ENCODE measurements at places on chromosomes 12 and 14.

GRCh38 chr14:96851694-96852381, 54.7 kb downstream of the VRK1 start:
- no peak for DNase-seq

DNA sequence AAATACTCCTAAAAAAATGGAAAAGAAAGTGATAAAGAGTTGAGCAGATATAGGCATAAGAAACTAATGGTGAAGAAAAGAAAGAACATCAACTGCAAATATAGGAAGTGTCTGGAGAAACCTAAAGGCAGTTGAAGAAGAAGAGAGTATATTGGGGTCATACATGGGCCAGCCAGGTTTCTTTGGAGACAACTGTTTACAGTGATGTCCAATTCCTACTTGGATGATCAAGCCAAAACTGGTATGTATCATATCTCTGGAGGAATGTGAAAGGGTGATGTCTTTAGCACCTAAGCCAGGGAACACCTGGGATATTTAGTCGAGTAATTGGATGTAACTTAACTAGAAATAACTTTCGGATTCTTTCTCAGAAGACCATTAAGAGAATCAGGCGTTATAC, 129.3 kb upstream of the FLRT2 start:
- no peak for DNase-seq

DNA sequence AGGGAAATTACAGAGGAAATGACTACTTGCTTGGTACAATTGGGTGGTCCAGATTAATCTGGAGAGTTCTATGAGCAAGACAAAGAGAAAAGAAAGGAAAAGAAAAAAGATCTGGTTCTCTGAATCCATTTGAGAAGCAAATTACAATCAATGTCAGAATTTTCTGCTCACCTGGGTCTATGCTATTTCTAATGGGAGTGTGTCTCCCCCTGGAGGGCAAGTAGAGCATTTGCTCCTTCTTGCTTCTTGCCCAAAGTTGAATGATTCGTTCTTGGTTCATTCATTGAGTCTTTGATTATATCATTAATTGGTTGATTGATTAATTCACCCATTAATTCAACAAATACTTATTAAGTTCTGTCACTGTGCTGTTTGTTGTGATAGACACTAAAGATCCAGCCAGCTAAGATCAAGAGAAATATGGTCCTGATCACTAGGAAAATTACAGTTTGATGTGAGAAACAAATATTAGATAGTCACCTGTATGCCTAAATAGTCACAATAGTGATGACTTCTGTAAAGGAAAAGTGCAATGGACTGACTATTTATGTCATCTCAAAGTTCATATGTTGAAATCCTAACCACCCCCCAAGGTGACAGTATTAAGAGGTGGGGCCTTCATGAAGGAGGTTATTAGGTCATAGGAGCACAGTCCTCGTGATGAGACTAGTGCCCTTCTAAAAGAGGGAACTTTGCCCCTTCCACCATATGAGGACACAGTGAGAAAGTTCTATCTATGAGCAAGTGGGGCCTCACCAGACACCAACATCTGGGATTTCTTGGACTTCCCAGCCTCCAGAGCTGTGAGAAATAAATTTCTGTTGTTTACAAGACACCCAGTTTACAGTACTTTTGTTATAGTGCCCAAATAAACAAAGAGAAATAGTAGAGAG, 8.0 kb upstream of the ASB8 start:
- no peak for DNase-seq

- no peak for DNase-seq
Measured at GRCh38 chr12:111635524-111635923, 36.4 kb upstream of the ATXN2 start.

GRCh38 chr12:82883394-82884355, 197.0 kb downstream of the TMTC2 start:
- DNase-seq, result no peak

DNA sequence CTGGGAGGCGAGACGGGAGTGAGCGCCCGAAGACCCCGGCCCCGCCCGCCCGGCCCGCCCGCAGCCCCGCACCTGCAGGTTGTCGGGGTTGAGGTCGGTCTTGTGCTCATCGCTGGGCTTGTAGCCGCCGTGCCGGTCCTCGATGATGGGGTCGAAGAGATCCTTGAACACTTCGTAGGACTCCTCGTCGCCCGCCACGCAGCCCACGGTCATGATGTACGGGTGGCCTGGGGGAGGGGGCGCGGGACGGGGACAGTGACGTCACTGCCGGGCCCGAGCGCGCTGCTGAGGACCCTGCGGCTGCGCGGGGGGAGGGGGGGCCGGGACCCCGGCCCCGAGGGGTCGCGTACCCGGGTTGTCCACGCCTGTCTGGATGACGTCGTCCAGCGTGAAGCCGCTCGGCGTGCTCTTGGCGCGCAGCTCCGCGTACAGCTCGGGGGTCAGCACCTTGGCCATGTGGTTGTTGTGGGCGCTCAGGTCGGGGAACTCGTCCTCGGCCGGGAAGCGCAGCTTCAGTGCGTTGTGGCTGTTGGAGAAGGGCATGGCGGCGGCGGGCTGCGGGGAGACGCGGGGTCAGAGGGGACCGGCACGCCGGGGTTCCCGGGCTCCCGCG, 573 bp downstream of the CKB start:
- DNase-seq, result no peak

DNA sequence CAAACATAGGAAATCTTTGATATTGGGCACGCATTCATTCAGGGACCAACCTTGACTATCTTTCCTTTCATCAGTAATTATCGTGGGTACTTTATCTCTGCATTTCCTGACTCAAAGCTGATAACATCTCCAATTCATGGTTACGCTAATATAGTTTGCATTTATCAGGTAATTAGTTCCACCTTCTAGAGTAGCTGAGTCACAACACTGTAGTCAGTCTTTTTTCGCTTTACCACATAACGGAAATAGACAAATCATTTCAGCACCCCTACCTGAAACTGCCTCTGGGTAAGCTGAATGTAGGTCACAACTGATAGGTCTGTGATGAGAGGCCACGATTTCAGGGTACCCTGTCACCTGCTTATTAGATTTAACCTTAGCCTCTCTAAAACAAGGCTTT, 36.7 kb upstream of the IL22 start:
- DNase-seq, result no peak

GRCh38 chr12:88471331-88472045, 108.8 kb downstream of the KITLG start:
- no peak for DNase-seq

- DNase-seq, result no peak
Measured at GRCh38 chr12:508145-508544, 48.4 kb downstream of the B4GALNT3 start.

DNA sequence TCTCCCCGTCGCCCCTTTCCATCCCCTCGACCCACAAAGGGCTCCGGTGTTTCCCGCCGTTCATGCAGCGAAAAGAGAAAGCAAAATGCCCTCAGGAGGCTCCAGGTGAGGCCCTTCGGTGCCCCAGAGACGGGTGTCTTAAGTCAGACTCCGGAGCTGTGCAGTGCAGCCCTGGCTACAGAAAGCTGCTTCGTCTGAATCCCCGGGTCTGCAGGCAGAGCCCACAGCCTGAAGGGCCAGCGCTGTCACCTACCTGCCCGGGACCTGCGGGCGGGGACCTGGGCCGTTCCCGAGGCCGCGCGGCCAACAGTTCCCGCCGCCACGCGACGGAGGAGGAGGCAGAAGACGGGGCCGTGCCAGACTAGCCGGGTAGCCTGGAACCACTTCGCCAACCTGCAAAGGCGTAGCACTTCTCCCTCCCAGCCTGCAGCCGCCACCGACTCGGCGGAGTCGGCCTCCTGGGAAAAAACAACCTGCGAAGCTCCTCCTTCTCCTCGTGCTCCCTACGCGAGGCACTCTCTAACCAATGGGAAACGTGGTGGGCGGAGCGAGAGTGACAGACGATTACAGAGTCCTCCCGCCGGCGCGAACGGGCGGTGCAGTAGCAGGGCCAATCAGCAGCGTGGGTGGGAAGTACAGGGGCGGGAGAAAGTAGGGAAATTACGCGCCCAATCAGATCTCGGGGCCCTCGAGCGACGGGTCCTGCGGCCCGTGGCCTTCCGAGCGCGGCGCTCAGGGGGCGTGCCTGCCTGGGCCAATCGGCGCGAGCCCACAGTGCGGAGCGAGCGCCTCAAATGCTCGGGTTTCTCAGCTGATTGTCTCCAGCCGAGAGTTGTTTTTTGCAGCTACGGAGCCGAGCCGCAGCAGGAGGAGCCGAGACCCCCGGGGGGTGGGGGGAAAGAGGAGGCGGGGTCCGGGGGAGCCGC, at the start of the genes GPR137C and TXNDC16:
Gene GPR137C, plus strand, starts transcription at position 774 of the 926 bp plus-strand sequence. CDS start 312 bp downstream, outside the sequence.
Gene TXNDC16, minus strand, starts transcription at position 443 of the 926 bp plus-strand sequence. CDS start 8,948 bp downstream, outside the sequence.
- peak; percentile 99 for DNase-seq

GRCh38 chr12:43444940-43445564, 107.0 kb downstream of the ADAMTS20 start:
- DNase-seq, result peak; percentile 22

- no peak for DNase-seq
Measured at GRCh38 chr12:89892436-89892835, 183.8 kb upstream of the ATP2B1 start.

DNA sequence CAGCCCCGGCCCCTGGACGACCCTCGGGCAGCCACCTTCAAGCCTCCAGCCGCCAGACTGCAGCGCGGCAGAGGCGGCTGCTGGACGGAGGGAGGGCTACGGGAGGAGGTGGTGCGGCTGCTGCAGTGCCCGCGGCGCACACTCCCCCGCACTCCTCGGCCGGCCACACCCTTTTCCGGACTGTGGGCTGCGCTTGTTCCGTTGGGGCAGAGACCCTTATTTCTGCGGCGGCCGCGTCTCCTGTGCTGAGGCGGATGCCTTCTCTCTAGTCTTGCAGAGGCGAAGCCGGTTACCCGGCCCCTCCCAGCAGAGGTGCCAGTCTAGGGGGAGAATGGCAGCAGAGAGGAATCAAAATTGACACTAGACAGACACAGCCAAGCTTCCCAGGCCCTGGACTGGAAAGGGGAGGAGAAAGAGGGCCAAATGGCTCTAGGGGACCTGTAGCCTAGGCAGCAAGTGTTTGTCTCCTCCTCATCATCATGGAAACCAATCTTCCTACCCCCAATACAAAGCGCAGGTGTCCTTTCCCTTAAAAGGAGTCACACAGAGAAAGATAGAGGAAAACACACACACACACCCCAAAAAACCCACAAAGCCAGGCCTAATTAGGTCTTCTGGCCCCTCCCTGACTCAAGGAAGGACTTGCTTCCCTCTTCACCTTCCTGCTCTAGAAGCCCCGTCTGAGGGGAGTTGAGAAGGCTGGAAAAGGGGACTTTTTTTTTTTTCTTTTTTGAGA, 1.3 kb downstream of the ESYT1 start:
- peak; percentile 44 for DNase-seq

DNA sequence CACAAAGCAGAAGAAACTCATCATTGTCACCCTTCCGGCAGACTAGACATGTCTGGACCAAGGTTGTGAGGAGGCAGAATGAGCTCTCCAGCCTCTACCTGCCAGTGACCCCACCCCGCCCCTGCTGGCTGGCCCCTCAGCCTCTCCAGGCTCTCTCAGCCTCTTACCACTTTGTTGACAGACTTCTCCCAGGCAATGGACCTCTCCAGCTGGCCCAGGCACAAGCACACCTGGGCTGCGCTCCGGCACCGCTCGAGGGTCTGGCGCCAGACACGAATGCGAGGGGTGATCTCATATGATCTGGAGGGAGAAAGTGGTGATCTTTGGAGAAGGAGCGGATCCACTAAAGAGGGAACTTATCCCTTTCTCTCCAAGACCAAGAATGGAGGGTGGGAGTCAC, 30.3 kb downstream of the BAZ2A start:
- no peak for DNase-seq

DNA sequence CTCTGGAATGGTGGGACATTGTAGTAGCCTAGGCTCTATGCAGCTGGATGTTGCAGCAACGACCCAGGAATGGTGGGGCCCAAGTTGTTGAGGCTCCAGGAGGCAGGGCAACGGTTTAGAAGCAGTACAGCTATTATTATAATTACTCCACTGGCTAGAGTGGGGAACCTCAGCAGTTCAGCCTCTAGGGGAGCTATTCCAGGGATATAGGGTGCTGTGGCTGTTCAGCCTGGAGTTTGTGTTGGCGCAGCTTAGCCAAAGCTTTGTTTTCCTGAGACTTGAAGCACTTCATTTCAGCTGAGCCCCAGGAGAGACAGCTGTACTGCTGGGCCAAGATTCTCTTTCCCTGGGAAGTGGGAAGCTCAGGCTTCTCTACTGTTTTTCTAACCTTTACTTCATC, 1023.0 kb upstream of the ATXN7L3B start:
- no peak for DNase-seq

DNA sequence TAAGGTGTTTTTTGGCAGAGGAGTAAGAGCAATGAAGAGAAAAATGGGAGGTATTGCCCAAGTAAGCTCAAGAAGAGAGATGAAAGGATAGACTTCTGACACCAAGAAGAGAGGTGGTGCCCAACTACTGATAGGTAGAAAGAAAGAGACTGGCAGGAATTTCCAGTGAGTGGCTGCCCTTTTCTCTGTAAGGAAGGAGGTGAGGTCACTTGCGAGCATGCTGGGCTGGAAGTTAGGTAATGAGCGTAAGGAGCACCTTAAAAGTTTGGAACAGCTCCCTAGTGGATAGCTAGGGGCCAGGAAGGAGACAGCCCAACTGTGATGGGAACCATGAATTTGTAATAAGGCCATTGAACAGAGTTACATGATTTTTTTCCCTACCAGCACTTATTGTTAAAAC, 127.0 kb downstream of the ANO6 start:
- no peak for DNase-seq

DNA sequence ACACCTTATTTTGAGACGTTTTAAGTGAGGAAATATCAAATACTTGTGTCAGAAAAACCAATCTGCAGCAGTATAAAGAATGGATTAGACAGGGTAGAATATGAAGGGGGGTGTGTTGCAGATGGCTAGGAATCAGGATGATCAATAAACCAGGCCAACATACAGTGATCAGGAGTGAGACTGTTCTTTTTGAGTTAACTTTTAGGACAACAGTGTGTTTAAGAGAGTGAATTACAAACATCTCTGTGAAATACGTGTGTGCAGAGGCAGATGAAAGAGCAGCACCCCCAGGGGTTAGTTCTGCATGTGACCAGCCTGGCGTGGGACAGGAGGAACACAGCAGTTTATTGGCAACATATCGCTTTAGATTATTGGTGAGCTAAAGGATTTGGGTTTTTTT, 10.6 kb upstream of the NRDE2 start:
- no peak for DNase-seq

DNA sequence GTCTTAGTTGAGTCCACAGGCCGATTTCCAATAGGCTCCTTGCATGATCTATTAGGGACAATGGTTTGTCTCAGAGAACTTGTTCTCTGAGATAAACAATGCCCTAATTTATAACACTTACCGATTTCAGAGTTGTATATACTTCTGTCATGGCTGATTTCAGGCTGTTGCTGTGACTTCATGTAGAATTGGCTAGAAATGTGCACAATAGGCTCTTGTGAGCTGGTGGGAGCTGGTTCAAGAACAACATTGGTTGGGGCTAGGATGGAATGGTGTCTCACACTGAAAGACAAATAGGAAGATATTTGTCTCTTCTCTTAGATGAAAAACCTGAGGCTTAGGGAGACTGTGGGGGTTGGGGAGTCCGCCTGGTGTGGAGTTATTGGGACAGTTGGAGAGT, 6.7 kb upstream of the KRT86 start:
- no peak for DNase-seq

GRCh38 chr12:22855456-22855855, 230.5 kb downstream of the ETNK1 start:
- DNase-seq, result no peak

DNA sequence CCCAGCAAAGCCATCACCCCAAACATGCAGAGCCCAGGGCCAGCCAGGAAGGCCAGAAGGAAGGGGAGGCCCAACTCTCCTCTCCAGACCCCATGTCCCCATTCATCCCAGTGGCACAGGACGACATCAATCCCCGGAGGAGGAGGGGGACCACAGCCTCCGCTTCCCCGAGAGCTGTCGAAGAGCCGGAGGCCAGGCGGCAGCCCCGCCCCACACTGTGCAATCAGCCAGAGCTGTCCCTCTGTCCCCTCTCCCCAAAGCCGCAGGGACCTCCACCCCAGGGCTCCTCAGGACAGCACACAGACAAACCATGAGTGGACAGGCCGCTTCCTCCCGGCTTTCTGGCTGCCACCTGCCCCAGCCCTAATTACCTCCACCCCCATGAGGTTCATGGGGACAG, 16.8 kb downstream of the RAB35 start:
- DNase-seq, result no peak

Data from stimulated activated CD4-positive, alpha-beta T cell treated with anti-CD3 and anti-CD28 coated beads, TNF-alpha, amount 100 ng/mL, for 24 hours (primary cell).